ENCODE measurements at places on chromosomes 4 and X.

GRCh38 chr4:127667116-127667515 lies 34.4 kb downstream of the INTU start:
- no peak for DNase-seq

DNA sequence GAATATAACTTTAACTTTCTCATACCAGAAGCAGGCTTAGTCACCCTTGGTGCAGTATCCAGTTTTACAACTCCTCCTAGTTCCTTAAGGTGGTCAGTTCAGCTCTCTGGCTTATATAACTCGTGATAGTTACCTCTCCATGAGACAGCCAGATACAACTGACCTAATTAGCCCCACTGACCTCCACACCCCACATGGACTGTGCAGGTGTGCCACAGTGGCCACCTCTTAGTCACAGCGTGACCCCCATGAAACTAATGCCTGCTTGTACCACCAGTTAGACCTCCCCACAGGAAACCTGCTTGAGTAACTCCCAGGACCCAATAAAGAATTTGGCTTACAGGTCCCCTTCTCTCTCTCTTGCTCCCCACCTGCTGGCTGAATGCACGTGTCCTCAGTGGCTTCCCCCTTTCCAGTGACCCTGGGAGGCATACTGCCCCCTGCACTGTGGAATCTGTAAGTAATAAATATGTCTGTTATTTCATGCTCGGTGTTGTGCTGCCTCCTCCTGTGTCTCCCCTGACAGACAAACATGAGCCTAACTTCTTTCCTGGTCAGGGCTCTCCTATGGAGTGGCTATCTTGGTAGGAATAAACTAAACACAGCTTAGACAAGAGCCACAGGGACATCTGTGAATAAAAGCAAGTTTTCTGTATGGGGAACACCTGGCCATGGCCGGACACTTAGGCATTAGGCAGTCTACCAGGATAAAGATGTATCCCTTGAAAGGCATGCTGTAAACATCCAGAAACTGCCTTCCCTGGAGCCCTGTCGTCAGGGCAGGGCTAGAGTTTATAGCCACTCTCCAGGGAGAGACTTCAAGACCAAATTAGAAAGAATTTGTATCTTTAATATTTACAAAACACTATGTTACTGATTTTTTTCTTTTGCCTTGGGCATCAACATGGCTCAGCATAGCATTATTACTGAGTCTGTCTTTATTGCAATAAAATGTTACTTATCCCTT lies 209.7 kb upstream of the BOD1L1 start:
- no peak for DNase-seq

GRCh38 chrX:153641627-153642026 lies 5.4 kb upstream of the DUSP9 start:
- DNase-seq: no peak

GRCh38 chrX:68083510-68083909 lies 349.8 kb downstream of the OPHN1 start:
- no peak for DNase-seq

GRCh38 chr4:111400741-111401140 lies 744.5 kb upstream of the FAM241A start:
- DNase-seq: no peak

DNA sequence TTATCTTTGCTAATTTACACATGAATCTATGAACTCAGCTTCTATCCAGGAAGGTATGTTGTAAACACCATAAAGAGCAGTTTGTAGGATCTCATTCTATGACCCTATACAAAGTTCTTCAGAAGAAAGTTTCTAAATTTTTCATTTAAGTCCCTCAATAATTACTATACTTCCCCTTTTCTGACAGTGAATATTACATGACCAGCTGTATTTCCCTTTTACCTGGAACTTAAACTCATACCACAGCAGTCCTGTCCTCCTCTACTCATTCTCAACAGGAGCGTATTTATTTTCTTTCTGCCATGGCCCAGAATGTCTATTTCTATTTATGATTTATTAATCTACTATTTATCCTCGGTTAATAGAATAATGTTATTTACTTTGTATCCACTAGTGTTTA lies 15.8 kb downstream of the RASGEF1B start:
- no peak for DNase-seq

DNA sequence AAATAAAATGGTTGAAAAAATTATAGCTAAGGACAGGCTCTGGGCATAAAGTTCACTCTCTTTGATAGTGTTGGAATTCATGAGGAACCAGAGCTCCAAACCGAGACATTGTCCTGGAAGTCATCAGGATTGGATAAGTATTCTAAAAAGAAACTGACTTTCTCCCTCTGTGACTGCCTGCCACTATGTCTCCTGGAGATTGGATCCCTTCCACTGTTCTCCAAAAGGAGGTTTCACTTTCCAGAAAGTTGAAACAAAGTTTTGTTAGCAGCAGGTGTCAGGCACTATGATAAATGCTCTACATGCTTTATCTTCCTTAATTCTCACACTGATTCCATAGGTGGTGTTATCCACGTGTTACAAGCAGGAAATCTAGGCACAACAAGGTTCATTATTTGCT lies 16.8 kb downstream of the BANK1 start:
- DNase-seq: no peak

GRCh38 chrX:19372547-19373331 lies 29.0 kb downstream of the PDHA1 start:
- peak; percentile 20 for DNase-seq

- DNase-seq: no peak
These were observed 44.3 kb downstream of the GALNTL6 start for GRCh38 chr4:171857302-171858012.

DNA sequence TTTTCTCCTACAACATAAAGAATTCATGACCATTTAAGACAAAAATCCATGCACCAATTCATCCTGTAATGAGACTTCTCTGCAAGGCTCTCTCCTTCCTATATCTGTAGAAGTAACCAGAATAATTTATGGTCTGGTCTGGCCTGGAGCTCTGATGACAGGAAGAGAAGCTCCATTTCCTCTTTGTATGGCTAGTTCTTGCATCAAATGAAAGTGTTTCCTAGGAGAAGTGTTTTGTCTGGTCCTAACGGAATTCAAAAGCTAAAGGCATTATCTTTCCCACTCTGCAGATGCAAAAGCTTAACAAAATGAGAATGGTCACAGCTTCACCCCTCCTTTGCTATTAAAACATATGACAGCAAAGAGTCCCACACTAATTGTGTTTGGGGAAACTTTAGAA lies 55.1 kb downstream of the SPATA18 start:
- DNase-seq: no peak

DNA sequence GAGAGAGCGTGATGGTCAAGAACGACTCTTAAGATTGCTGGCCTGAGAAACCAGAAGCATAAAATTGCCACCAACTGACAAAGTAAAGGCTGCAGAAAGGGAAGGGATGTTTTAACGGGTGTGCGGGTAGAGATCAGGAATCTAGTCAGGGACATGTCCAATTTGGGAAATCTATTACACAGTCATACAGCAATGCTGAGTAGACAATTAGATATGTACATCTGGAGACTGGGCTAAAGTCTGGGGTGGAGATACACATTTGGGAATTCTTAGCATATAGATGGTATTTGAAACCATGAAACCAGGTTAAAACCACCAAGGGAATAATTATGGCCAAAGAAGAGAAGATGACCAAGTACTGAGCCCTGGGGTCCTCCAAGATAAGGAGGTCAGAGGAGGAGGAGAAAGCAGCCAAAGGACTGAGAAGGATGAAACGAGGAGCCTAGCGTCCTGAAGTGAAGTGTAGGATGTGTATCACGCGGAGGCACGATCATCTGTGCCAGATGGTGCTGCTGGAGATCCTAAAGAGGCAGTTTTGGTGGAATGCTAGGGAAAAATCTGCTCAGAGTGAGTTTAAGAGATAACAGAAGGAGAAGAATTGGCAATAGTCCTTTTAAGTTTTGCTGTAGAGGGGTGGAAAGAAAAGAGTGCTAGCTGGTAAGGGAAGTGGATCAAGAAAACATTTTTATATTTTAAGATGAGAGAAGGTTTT lies 36.5 kb downstream of the SEC24D start:
- no peak for DNase-seq

- no peak for DNase-seq
These were observed 57.4 kb downstream of the BCORL1 start for GRCh38 chrX:130039847-130040246.

DNA sequence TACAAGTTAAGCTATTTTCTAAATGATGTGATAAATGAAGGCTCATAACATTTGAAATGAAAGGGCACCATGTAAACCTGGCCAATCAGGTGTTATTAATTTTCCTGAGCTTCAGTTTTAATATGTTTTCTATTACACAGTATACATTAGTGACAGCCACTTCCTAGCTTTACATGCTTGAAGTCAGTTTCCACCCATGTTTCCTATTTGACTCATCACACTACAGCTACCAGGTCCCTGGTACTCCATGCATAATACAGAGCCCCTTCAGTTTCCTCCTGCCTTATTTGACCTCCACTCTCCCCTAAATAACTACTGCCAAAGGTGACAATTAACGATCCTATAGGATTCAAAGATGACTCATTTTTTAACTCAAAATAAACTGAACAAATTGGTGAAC lies 18.3 kb downstream of the ZNF518B start:
- DNase-seq: no peak

DNA sequence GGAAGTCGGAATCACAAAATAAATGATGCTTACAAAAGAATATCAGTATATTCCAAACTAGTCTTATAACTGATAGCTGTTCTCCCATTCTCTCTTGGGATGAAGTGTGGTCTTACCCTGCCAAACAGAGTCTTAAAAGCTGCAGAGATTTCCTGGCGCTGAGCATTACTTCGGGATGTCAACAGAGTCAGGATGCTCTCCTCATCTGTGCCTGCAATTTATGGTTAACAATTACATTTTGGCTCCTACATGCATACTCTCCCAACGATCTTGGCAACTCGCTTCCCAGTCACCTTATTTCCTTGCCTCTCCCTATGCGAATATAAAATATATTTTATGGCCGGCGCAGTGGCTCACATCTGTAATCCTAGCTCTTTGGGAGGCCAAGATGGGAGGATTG lies 12.2 kb downstream of the ANXA5 start:
- no peak for DNase-seq

DNA sequence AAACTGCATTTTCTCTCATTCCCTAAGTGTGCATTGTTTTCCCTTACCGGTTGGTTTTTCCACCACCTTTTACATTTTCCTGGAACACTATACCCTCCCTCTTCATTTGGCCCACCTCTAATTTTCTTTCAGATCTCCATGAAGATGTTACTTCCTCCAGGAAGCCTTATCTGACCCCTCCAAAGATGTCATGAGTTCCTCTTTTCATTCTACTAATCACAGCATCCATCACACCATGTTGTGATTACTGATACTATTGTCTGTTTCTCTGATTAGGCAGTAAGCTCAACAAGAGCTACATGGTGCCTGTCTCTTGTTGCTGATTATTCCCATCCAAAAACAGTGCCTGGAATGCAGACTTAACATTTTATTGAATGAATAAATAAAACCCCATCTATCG lies 2.9 kb upstream of the AFP start:
- no peak for DNase-seq

DNA sequence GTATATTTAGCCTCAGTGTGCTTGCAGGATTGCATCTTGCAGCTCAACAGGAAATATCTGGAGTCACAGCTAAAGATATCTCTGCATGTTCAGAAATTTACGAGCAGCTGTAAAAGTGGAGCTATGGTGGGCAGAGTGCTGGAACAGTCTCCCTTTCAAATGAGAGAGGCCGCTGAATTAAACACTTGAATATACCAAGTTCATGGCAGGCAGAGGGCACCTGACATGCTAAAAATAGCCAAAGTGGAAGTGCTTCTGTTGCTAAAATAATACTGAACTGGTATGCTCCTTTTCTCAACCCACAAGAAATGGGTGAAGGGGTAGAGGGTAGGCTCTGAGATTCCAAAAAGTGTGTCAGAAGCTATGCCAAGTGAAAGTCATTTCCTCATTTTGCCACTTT lies 98.1 kb downstream of the MGST2 start:
- DNase-seq: no peak

- DNase-seq: peak; percentile 5
These were observed 54.3 kb downstream of the NRK start for GRCh38 chrX:105876658-105877057.

GRCh38 chrX:12753366-12753765 lies 37.8 kb upstream of the PRPS2 start:
- DNase-seq: no peak

DNA sequence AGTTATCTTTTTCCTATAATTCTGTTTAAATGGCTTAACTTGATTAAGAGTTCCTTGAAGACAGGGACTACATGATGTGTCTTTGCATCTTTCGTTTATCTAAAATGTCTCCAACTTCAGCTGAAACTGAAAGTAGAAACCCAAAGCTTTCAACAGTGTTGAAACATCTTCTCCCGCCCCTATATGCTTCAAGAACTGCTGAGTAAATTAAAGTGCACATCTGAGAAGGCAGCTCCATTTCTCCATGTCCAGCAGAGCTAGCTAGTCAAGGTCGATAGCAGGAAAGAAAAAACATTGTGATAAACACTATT lies 185.7 kb upstream of the TBL1X start:
- no peak for DNase-seq

DNA sequence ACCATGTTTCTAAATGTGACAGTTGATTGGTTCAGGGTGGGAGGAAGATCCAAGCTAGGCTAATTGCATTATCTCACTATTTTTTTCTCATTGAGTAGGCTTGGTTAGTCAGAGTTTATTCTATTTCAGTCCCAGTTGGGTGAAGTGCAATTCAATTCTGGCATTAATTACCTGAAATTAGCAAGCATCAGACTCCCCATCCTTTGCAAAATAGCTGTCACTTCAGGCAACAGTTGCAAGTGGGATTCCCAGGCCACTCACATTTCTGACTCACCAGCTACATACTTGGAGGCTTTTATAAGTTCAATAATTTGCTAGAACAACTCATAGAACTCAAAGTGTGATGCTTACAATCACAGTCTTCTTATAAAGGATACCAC lies 155.8 kb upstream of the HAND2 start:
- DNase-seq: no peak

DNA sequence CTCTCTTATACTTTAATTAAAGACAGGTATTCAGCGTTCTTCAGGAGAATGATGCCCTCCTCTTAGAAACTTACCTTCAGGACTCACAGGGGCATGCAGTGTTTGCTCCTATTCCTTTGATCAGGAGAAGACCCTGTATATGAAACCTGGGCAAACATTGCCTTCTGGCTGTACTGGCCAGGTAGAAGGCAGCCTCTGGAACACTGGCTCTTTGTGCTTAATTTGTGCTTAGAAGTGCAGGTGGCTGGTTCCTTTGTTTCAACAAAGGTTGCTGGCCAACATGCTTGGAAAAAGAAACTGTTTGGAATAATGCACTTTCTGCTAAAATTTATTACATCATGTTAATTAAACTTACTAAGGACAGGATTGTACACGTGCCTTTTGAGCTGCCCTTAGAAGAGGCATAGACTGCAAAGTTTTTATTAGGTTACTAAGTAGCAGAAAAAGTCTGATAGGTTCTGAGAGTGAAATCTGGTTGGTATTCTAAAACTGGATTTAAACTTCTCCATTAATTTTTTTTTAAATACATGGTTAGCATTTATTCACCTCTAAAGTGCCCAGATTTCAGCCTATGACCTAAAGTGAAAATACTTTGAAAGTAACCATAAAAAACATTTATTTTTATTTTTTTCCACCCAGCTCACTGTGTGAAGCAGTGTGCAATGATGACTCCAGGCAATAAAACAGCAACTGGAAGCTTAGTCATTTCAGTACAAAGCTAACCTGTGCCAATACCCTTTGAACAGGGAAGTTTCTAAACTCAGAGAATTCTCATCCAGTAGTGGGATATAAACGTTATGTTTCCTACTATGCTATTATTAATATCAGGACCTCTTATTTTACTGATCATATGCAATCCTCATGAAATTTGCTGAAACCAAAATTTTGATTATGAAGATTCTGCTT lies 11.3 kb downstream of the RASSF6 start:
- no peak for DNase-seq

- DNase-seq: no peak
These were observed 197.1 kb downstream of the LRBA start for GRCh38 chr4:150817804-150818528.
